ENCODE measurements at places on chromosomes 6 and 20. TPM values are rescaled to one million over a fixed set of nuclear protein-coding genes. Genes with fewer than 3 reads are reported as not detected.

The IRF4 gene
- total RNA-seq: not detected

The PRDM13 gene
- total RNA-seq: not detected

The SNAP25 gene
- not detected for total RNA-seq

The CST3 gene
- total RNA-seq: 315 TPM

The SAMD10 gene
- total RNA-seq: 4.5 TPM

The EYA4 gene
- total RNA-seq: not detected

The SLC17A2 gene
- not detected for total RNA-seq

The KIAA0408 gene
- total RNA-seq: not detected

The SMIM29 gene
- total RNA-seq: 25.7 TPM

The RFX6 gene
- not detected for total RNA-seq

The RARS2 gene
- 31.0 TPM for total RNA-seq

The SLA2 gene
- not detected for total RNA-seq

DNA sequence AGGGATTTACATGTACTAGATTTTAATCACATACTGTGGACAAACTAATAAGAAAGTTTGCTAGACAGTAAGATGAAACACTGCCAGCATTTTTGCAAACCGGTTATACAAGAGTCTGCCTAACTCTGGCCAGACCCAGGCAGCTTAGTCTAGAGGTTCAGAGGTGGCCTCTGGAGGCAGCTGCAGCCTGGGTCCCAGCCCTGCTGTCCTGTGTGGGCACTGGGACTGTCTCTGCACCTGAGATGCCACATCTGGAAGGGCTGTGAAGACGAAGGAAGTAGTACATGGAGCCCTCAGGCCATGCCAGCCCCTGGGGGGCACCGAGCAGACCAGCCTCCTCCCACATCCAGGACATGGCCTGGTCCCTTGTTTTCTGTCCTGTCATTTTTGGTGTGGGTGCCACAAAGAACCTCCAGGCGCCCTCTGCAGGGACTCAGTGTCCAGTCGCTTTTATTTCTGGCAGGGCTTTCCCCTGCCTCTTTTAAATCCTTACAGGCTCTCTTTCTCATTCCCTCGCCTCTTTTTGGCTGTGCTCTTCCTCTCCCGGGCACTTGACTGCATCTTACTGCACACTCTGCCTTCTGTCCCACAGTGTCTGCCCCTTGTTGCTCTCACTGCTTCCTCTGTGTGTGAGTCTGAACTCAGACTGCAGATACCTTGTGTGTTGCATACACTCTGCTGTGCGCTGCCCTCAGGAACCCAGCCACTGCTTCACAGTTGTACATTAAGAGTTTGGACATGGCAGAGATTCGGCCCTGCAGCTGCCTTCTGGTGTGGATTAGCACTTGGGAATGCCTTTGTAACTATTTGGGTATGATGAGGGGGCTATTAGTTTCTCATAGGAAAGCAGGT lies 216.7 kb downstream of the ZDHHC14 start:
- no peaks in the 10 kb centered on the region for H3K27me3 ChIP-seq
- H3K36me3 ChIP-seq: no peaks in the 10 kb centered on the region
- no peak overlapping the region for H3K27ac ChIP-seq
- H3K4me1 ChIP-seq: no peaks in the 10 kb centered on the region

GRCh38 chr20:57208198-57208597 lies 58.2 kb downstream of the BMP7 start:
- DNase-seq: no peak
- no peaks in the 10 kb centered on the region for H3K27me3 ChIP-seq
- H3K36me3 ChIP-seq: no peaks in the 10 kb centered on the region

DNA sequence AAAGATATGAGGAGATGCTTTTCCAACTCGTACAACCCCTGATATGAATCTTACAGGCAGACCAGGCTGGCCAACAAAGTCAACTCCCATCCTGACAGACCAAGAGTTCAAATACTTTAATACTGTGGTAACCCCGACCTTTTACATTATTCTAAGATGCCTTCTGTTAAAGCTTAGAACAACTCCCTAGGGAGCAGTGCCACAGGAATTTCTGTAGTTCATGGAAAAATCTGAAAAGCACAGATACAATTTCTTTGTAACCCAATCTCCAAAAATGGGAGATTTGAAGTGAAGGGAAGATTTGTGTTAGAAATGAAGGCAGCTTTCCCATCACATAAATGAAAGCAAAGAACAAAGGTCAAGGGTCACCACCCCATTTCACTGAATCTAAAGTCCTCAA lies 151.3 kb upstream of the BEND6 start:
- H3K27ac ChIP-seq: peak overlapping the region; percentile 74
- H3K4me3 ChIP-seq: no peak overlapping the region
- peaks cover 18% of the 10 kb centered on the region for H3K4me1 ChIP-seq
- H3K36me3 ChIP-seq: no peaks in the 10 kb centered on the region

DNA sequence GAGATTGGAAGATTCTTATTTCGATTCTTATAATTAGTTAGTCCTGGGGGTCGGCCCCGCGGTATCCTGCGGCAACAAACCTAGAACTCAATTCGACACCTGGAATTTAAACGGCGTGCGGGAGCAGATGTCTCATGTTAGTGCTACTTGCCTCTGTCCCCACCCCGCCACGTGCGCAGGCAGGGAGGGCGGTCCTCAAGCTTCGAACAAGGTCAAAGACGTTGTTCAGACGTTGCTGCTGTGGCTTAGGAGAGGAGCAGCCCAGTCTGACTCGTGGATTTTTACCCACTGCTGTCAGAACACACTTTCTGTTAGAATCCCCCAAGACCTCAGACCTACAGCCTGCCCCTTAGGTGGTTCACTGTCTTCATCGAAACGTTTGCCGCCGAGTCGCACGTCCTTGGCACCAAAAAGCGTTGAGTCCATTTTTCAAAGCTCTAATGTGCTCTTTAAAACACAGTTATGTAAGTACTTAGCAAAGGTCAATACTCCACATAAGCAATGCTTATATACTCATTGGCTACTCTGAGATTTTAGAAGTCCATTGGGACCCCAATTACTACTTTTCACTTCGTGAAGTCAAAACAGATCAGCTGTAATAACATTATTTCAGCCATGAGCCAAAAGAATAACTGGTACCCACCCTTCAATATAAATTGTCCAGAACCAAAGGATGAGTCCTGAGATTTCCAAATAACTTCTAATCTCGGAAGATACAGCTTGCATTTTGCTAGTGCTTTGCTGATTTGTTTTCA lies 2.7 kb upstream of the C6orf62 start:
- no peak for DNase-seq
- H3K4me3 ChIP-seq: peak overlapping the region; percentile 82
- H3K36me3 ChIP-seq: peaks cover 51% of the 10 kb centered on the region
- peaks cover 13% of the 10 kb centered on the region for H3K4me1 ChIP-seq

GRCh38 chr6:160420253-160420968 lies 72.2 kb downstream of the SLC22A3 start:
- DNase-seq: no peak
- no peaks in the 10 kb centered on the region for H3K27me3 ChIP-seq
- no peak overlapping the region for H3K4me3 ChIP-seq
- H3K4me1 ChIP-seq: peaks cover 13% of the 10 kb centered on the region
- no peaks in the 10 kb centered on the region for H3K36me3 ChIP-seq

DNA sequence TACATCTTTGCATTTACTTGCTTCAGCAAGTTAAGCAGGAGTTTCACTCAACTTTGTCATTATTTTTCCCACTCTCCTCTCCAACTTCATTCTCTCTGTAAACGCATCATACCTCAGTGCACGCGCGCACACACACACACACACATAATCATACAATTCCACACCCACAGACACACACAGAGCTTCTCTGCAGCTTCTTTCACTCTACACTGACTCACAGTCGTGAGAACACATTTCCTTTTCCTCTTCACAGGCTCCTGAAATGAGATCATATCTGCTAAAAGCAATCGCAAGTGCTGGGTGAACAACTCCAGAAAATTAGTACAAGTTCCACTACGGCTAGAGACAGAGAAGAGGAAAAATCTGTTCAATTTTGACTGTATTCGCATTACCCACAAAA lies 215.4 kb downstream of the PTPRT start:
- no peaks in the 10 kb centered on the region for H3K36me3 ChIP-seq
- H3K4me1 ChIP-seq: no peaks in the 10 kb centered on the region
- no peaks in the 10 kb centered on the region for H3K27me3 ChIP-seq
- DNase-seq: no peak
- no peak overlapping the region for H3K4me3 ChIP-seq
- no peak overlapping the region for H3K27ac ChIP-seq

- H3K27me3 ChIP-seq: peaks cover 14% of the 10 kb centered on the region
- no peak overlapping the region for H3K4me3 ChIP-seq
- H3K27ac ChIP-seq: no peak overlapping the region
- DNase-seq: no peak
- no peaks in the 10 kb centered on the region for H3K4me1 ChIP-seq
Observed at GRCh38 chr6:165940366-165940765, 227.3 kb downstream of the TBXT start.

DNA sequence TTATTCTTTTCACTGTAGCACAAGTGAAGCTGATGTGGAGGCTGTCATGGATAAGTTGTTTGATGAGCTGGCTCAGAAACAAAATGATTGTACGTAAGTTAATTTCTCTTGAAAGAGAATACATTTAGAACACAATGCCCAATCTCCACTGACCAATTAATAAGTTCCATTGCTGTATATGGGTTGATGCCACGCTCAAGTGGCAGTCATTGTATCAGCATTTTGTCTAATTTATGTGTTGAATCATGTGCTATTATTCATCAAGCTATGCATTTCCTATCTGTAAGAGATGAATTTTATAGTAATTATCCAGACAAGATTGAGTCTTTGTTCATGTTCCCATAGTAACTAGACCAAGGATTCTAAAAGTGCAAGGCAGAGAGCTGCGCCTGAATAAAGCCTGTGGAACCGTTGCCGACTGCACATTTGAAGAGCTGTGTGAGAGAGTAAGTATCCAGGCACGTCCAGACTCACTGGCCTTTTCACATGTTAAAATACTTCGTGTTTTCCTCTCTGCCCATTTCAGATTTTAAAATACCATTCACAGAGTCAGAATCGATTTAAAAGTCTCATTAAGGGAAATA lies 83.8 kb upstream of the FOXO3 start:
- H3K4me1 ChIP-seq: no peaks in the 10 kb centered on the region
- DNase-seq: no peak
- H3K27ac ChIP-seq: no peak overlapping the region
- H3K4me3 ChIP-seq: no peak overlapping the region

DNA sequence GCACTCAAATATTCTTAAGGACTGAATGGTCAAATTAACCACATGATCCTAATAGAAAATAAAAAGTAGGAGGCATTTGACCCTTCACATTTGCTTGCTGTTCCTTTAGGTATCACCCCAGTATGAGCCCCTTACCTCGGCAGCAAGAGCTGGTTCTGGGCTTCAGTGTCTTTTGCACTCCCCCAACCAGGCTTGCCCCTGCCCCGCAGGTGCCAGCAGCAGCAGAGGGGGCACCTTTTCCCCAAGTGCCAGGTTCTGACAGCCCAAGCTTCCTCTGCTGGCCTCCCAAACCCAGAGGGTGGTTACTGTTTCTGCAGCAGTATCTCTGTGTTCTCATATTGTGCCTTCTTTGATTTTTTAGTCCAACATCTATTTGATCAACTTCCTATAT lies 23.2 kb downstream of the UBE2V1 start:
- peaks cover 53% of the 10 kb centered on the region for H3K36me3 ChIP-seq
- H3K27ac ChIP-seq: no peak overlapping the region
- DNase-seq: no peak
- H3K4me3 ChIP-seq: no peak overlapping the region

- no peak overlapping the region for H3K4me3 ChIP-seq
- DNase-seq: no peak
- peak overlapping the region; percentile 49 for H3K27ac ChIP-seq
- no peaks in the 10 kb centered on the region for H3K36me3 ChIP-seq
- H3K27me3 ChIP-seq: no peaks in the 10 kb centered on the region
Observed at GRCh38 chr6:45689926-45690615, 312.3 kb upstream of the SUPT3H start.

- no peak for DNase-seq
- no peaks in the 10 kb centered on the region for H3K27me3 ChIP-seq
- H3K36me3 ChIP-seq: no peaks in the 10 kb centered on the region
- no peaks in the 10 kb centered on the region for H3K4me1 ChIP-seq
- no peak overlapping the region for H3K27ac ChIP-seq
Observed at GRCh38 chr6:75302280-75302679, 17.7 kb upstream of the TMEM30A start.

GRCh38 chr20:53934421-53935343 lies 135.7 kb downstream of the BCAS1 start:
- H3K27me3 ChIP-seq: no peaks in the 10 kb centered on the region
- no peaks in the 10 kb centered on the region for H3K36me3 ChIP-seq
- no peak for DNase-seq

DNA sequence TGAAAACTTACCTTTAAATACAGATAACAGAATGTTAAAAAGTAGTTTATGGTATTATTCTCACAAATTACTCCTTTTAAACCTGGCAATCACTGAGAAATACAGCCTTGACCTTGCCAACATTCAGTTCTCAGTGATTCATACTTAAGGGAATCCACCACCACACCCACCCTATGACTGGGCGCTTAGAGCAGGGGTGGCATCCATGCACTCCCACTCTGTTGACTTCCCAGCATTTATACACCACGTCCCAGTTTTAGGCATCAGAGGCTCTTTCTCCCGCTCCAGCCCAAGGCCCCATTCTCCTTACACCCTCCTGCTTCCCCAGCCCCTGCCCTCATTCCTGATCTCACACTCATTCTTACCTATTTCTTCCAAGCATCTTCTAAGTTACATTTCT lies 16.3 kb downstream of the TRAF3IP2 start:
- DNase-seq: peak; percentile 95
- H3K27ac ChIP-seq: peak overlapping the region; percentile 87
- peaks cover 33% of the 10 kb centered on the region for H3K36me3 ChIP-seq
- H3K4me1 ChIP-seq: peaks cover 71% of the 10 kb centered on the region

Measured in MCF 10A (cell line).